ENCODE measurements at places on chromosomes 12 and 14.

DNA sequence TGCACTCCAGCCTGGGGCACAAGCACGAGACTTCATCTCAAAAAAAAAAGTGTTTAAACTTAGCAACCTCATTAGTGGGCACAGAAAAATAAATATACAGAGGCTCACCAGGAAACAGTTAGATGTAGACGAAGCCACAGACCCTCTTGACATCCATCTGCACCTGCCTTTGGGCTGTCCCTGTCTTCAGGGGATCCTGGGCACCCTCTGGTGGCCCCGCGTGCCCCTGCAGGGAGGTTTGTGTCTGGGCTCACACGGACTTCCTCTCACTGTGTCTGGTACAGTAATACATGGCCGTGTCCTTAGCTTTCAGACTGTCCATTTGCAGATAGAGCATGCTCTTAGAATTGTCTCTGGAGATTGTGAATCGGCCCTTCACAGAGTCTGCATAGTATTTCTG lies 916.5 kb downstream of the TMEM121 start:
- DNase-seq = no peak

DNA sequence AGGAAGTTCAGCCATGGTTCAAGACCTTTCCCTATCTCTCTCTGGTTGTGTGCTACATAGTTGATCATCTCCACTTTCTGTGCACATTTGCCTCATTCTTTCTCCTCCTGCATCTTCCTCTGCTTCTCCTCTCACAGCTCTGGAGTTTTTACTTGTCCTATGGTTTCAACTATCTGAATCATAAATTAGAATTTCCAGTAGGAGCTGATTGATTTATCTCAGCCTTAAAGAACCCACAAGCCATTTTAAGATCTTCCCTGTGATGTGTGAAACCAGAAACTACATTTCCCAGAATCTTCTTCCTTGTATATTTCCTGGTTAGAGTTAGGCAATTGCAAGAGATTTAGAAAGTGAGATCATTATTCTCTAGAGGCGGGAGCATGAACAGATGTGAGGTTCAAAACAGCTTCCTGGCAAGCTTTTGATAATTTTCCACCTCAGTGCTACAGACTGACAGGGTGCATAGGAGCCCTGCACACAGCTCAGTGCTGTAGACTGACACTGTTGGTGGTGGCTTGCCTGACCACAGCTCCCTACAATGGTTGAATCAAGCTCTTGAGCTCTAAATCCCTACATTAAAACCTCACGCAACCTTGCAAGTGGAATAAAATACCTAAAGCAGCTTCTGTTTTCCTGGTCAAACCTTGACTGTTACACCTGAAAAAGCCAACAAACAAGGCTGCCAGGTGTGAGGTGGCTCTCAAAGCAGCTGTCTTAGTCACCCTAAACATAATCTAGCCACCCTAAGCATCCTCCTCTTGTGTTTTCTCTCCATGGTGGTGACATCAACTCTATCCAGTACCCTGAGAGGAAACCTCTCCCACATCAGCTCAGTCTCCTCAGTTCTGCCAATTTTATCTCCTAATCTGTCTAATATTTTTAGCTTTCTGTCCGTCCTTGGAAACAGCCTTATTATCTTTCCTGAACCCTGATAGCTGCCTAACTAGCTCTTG lies 21.5 kb upstream of the IFNG start:
- no peak for DNase-seq

DNA sequence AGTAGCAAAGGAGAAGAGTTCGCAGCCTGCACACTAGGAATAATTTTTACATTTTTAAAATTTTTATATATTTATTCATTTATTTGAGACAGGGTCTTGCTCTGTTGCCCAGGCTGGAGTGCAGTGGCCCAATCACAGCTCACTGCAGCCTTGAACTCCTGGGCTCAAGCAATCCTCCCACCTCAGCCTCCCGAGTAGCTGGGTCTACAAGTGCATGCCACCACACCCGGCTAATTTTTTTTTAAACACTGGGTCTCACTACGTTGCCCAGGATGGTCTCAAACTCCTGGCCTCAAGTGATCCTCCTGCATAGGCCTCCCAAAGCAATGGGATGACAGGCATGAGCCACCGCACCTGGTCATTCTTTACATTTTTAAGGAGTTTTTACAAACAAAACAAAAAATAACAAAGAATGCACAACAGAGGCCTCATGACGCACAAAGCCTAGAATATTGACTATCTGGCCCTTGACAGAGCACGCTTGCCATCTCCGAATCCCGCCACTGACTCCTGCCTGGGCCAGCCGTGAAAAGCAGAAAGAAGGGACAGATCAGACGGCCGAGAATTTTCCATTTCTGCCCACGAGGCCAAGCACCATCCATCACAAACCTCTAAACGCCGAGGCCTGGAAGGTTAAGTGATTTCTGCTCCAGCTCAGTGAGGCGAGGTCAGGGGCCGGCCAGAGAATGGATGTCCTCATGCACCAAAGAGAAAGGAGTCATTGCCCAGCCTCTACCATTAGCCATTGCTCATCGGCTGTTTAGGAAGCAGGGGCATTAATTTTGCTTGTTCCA lies 120.0 kb downstream of the SCARB1 start:
- no peak for DNase-seq

DNA sequence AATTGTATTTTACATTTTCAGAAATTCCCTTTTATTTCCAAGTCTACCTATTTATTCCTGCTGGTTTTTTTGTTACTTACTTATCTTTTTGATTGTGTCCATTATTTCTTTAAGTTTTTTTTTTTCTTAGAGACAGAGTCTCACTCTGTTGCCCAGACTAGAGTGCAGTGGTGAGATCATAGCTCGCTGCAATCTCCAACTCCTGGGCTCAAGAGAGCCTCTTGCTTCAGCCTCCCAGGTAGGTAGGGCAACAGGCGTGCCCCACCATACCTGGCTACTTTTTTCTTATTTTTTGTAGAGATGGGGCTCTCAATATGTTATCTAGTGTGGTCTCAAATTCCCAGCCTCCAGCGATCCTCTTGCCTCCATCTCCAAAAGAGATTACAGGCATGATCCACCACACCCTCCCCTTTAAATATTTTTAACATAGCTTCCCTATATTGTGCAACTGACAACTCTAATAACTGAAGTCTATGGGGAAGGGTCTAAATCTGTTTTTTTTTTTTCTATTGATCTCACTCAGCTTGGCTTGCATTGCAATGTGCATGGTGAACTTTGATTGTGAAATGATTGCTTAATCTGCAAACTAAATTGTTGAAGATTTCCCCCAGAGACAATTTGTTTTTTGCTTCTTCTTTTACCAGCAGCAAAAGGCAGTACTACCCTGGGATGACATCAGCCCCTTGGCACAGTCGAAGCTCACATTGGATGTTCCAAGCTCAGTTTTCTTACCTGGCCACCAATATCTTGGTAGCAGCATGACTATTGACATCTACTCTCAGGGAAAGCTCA lies 25.7 kb upstream of the COCH start:
- DNase-seq = no peak

- DNase-seq = no peak
Observed at GRCh38 chr12:16198884-16199283, 78.6 kb downstream of the SLC15A5 start.

GRCh38 chr12:71469258-71469750 lies 29.7 kb downstream of the LGR5 start:
- no peak for DNase-seq

- no peak for DNase-seq
Observed at GRCh38 chr14:26935733-26936132, 337.9 kb upstream of the NOVA1 start.

DNA sequence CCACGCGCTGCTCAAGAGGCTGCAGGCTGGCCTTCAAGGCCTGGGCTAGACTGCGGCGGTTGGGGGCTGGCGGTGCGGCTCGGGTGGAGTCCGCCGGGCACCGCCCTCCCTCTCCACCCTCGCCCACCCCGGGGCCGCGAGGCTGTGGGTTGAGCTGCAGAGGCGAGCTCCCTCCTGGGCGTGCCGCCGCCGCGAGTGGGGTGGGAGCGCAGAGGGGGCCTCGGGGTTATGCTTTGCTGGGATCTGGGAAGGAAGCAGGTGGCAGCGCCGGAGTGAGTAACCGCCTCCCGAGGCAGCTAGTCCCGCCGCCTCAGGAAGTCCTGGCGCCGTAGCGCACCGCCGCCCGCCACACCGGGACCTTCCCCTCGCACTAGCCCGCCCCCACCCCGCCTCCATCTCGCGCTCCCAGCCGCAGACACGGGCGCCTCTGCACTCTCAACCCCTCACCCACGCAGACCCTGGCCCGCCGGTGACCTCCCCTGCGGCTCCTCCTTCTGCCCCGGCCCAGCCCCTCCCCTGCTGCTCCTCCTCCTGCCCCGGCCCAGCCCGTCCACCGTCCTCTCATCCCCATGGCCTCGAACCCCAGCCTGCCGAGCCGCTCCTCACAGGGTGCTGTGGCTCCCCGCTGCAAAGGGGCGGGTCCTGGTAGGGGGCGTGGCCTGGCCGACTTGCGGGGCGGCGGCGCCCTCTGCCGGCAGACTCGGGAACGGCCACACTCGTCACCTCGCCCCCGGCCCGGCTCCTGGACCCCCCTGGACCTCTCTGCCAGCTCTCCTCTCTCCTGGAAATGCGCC lies 16.6 kb downstream of the TAMALIN start:
- peak; percentile 65 for DNase-seq

GRCh38 chr12:97148941-97149559 lies 242.0 kb downstream of the NEDD1 start:
- DNase-seq = no peak

GRCh38 chr14:29955087-29955486 lies 27.4 kb upstream of the PRKD1 start:
- DNase-seq = no peak

DNA sequence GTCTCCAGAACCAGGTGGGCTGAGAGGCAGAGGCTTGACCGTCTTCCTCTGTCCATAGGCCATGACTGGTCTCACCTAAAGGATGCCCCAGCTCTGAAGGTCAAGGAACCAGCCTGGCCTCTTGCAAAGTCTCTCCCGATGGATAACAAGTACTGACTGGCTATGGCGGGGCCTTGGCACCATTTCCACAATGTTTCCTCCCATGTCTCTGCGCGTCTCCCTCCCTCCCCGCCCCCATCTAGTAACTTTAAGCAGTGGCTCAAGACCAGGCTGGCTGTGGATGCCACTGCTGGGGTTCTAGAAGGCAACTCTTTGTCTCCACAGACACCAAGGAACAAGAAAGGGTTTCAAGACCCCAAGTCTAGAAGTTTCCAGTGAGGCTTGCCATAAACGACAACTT lies 275.5 kb downstream of the DPF3 start:
- no peak for DNase-seq

- DNase-seq = no peak
Observed at GRCh38 chr12:105464406-105464805, 133.9 kb downstream of the C12orf75 start.

DNA sequence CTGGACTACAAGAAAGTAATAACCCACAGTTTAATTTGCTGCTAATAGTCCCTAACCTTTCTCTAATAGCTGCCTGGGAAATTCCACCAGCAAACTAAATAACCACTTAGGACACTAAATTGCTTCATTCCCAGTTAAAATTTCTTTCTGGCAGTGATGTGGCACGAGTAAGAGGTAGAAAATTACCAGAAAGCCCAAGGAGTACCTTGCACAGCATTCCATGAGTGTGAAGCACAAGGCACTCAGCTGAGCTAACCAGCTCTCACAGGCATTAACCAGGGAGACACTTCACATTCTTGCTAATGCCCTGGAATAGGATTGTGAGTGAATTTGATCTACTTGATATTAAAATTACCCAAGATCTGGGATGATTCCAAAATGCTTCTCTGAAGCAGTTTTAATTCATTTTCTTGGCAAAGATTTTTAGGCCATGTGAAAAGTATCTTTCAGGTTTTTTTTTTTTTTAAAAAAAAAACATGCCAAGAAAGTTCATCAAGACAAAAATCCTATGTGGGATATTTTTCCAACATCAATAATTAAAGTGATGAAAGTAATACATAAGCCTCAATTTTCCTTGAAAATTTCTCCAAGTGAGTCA lies 29.5 kb downstream of the TSPAN8 start:
- no peak for DNase-seq

GRCh38 chr12:102603021-102603420 lies 122.7 kb upstream of the IGF1 start:
- no peak for DNase-seq

- DNase-seq = peak; percentile 29
Observed at GRCh38 chr14:36604757-36605505, 22.5 kb upstream of the NKX2-8 start.

- DNase-seq = no peak
Observed at GRCh38 chr12:101747697-101748096, 8.4 kb upstream of the SYCP3 start.

DNA sequence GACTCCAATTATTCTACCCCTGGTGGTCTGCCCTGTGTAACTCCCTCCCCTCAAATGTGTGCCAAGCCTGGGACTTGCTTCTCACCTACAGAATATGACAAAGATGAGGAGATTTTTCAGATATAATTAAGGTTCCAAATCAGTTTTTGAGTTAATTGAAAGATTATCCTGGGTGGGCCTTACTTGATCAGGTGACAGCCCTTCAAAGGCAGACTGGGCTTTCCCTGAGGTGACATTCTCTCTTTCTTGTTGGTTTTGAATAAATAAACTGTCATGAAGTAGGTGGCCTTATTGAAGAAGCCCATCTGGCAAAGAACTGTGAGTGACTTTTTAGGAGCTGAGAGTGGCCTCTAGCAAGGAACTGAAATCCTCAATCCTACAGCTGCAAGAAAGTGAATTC lies 106.0 kb downstream of the BRMS1L start:
- DNase-seq = no peak

DNA sequence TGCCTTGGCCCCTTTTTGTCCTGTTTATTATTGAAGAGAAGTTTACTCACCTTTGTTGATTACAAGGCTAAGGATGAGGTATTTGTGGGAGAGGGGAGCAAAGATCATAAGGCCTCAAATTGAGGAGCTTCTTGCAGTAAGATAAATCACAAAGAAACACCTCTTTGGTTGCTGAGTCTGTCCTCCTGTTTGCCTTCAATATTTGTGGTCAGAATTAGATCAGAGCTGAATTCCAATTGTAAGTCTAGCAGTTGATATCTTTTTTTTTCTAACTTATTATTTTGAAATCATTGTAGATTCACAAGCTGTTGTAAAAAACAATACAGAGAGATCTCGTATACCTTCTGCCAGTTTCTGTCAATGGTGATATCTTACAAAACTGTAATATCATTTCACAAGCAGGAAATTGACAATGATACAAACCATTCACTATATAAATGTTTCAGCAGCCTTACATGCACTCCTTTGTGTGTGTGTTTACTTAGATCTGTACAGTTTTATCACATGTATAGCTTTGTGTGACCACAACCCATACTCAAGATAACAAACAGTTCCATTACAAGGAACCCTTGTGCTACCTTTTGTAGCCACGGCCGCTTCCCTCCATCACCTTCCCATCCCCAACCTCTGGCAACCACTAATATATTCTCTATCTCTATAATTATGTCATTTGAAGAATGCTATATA lies 97.4 kb downstream of the KICS2 start:
- no peak for DNase-seq

DNA sequence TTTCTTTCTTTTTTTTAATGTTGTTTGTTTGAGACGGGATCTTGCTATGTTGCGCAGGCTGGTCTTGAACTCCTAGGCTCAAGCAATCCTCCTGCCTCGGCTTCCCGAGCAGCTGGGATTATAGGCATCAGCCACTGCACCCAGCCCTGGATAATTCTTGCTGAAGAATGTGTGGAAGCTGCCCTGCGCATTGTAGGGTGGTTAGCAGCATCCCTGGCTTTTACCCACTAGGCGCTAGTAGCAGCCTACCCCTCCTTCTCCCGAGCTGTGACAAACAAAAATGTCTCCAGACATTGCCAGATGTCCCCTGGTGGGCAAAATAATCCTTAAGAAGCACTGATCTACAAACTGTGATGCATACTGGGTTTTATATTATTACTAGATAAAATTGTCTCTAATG lies 6.6 kb downstream of the DCAF4 start:
- no peak for DNase-seq

Data from caudate nucleus (tissue), 63 donors.